ENCODE measurements at places on chromosomes 4 and X.

- DNase-seq = peak; percentile 81
Observed at GRCh38 chr4:16691450-16691849, 207.0 kb downstream of the LDB2 start.

DNA sequence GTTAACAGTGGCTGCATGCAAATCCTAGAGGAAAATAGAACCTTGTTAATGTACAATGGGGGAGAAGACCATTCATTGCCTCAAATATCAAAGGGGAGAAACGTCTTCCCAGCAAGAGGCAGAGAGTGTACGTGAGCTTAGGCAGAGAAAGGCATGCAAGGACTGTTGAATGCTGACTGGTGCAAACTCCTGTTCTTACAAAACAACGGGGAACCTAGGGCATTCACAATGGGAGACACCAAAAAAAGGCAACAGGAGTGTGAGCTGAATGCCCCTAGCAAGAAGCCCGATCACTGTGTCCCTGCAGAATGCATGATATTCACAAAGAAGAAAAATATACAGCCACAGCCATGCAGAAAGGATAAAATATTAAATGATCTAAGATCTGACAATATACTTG, 184.9 kb downstream of the NSUN7 start:
- no peak for DNase-seq

DNA sequence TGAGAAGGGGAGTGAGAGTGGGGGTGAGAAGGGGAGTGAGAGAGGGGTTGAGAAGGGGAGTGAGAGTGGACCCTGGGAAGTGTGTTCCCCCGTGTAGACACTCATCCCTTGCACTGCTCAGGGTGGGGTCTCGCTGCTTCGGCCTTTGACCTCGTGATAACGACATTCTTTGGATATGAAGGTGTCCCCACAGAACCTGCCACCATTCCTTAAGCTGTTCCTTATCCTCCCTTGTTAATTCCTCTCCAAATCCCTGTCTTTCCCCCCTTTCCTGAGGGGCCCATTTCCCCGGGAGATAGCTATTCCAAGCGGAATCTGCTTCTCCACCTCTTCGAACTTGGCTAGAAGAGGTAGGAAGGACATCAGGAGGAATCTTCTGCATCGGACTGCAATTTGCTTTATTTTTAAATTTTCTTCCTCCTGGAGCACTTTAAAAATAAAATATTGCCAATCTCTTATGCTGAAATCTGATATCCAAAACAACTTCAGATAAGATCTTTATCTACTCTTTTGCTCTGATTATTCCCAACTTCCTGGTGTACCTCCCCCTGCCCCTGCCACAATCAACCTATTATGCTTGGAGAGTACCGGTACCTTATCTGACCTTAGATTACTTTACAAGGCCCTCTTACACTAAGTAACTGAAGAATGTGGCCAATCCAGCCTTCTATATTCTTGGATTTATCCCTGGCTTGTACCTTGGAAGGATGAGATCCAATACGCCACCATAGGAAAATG, 15.6 kb downstream of the TRIML1 start:
- no peak for DNase-seq

- DNase-seq = peak; percentile 18
Observed at GRCh38 chrX:9729171-9729885, 36.3 kb downstream of the GPR143 start.

- DNase-seq = no peak
Observed at GRCh38 chr4:38449506-38450174, 214.4 kb upstream of the KLF3 start.

GRCh38 chr4:106160560-106160959, 155.4 kb downstream of the TBCK start:
- peak; percentile 9 for DNase-seq

DNA sequence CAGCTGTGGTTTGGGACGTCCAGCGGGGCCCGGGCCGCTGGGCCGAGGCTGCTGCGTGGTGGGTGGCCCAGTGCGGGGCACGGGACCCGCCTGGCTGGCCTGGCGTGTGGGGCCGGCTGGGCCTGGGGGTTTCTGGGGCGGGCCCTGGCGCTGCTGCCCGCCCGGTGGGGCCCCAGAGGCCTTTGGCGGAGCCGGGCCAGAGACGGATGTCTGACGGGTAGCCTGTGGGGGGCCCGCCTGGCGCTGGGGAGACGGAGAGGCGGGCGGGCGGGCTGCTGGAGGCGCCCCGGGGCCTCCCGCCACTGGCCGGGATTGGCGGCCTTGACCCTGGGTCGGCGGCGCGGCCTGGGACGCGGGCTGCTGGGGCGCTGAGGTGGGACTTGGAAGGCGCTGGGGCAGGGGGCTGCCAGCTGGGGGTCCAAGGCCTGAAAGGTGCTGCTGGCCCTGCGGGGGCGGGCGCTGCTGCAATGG, 8.1 kb upstream of the TIMP1 start:
- DNase-seq = no peak

DNA sequence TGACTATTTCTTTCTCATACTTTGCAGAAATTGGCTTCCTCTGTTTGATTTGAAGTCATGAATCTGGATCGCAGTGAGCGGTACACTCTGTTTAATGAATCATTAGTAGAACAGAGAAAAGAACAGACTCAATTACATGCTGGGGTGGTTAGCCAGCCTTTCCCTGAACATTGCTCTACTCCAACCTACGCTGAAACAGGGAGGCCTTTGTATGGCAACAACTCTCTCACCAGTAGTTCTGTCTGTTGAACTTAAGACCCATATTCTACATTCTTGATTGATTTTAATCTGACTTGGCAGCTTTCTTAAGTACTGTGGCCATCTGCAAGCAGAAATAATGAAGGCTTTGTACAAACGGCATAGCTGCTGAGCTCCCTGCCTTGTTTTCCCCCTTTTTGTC, 19.0 kb upstream of the AP1S2 start:
- no peak for DNase-seq

DNA sequence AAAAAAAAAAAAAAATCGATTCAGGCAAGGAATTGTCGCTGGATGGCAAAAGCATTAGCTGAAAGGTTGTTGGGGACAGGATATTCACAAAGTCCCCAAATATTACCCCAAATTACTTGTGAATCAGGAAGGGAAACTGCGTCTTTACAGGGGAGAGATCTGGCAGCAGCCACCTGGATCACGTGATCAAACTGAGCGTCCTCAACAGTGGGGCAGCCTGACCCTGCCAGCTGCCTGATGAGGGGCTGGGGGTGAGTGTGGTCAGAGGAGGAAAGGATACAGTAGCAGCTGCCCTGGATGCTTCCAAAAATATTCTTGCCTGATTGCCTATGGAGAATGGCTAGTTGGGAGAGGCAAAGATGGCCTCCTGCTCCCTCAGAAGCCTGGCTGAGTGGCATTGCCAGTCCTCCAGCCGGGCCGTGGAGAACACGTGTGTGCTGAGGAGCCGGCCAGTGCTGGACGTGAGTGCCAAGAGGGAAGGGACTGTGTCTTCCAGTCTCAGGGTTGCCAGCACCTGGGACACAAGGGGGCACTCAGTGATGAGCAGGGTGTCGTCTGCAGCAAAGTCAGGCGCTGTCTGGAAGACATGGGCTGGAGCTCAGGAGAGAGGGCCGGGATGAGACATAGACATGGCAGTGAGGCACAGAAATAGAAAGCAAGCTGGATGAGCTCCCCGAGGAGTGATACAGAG, 3.0 kb upstream of the LAGE3 start:
- no peak for DNase-seq

- no peak for DNase-seq
Observed at GRCh38 chr4:111864066-111864465, 281.2 kb upstream of the FAM241A start.

DNA sequence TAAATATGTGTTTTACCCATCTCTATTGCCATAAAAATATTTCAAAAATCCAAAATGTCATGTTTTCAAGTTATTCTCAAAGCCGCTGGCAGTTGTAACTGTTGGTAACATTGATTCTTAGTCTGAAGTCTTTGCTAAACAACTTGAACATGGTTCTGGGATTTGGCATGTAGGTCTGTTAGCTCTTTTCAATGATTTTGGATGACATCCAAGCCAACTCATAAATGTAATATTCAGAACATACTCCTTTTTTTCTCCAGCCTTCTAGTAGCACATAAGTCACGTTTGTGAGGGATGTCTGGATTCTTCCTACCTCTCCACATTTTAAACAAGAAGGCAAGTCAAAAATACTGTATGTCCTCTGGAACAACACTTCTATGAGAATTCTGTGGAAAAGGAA, 305.3 kb downstream of the PRR32 start:
- DNase-seq = no peak

DNA sequence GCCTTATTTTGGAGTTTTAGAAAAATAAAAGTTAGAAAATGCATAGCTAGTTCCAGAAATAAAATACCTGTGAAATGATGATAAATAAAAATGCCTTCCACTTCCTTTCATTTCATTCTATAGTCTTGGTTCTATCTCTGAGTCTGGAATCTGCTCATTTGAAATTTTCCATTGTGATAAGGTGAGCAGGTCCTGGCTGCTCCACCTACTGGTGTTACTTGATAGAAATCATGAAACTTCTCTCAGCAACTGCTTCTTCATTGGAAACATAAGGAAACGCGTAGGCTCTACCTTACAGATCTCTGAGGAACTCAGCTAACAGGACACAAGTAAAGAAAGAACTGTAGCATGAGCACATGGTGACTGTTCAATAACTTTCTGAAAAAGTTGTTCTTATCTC, 141.8 kb downstream of the DCHS2 start:
- no peak for DNase-seq

DNA sequence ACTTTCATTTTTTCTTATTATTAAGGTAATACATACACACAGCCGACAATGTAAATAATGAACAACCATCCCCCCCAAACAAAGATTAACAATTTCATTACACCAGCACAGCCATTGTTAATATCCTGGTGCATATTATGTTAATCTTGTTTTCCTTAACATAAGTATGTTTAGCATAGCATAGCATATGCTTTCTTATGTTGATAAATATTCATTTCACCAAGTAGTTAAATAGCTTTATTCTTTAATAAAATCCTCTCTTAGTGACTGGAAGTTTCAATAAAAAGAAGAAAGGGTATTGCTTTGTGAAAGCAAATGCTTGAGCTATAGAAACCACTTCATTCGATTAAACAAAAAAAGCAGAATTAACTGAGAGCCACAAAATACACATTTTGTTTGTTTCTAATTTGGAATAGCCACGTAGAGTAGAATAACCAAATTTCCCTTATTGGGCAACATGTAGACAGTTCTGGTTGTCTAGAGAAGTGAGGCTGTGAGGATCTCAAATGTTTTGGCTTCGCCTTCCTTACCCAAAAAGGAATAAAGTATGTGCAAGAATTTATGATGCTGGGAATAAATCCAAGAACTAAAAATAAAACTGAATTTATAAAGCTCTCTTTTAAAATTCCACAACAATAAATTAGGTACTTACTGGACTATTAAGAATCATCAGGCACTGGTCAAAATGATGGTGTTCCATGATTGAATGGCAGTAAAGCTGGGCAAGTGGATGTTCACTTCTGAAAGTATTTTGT, 118.0 kb downstream of the PDE5A start:
- DNase-seq = no peak

- DNase-seq = peak; percentile 21
Observed at GRCh38 chr4:16843831-16844508, 54.5 kb downstream of the LDB2 start.

All from skin of body (tissue), 3 donors.